ENCODE measurements at places on chromosomes 16 and 17.

DNA sequence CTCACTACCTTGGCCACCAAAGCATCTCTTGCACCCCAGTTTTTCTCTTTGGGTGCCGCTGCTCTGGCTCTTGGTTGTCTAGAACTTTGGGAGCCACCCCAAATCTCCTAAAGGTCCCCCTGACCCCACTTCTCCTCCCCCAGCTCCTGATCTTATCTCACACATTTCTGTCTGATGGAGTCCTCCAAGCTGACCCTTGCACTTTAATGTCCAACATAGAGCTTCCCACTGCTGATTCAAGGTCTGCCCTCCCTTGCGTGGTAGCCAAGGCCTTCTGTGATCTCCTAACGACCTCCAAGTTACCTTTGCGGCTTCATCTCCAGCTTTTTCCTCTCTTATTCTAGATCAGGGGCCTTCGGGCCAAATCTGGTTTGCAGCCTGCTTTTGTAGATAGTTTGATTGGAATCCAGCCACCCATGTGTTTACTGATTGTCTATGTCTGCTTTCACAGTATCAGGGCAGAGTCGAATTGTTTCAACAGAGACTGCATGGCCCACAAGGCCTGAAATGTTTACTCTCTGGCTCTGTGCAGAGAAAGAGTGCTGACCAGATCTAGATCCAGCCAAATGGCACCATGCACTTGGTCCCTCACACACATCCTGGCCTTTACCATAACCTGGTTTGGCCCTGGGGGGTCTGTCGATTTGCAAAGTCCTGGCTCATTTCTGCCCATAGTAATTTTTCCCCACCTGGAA, 168.6 kb downstream of the HAPSTR1 start:
- DNase-seq = no peak

GRCh38 chr16:84302111-84302954, 7.7 kb downstream of the WFDC1 start:
- no peak for DNase-seq

DNA sequence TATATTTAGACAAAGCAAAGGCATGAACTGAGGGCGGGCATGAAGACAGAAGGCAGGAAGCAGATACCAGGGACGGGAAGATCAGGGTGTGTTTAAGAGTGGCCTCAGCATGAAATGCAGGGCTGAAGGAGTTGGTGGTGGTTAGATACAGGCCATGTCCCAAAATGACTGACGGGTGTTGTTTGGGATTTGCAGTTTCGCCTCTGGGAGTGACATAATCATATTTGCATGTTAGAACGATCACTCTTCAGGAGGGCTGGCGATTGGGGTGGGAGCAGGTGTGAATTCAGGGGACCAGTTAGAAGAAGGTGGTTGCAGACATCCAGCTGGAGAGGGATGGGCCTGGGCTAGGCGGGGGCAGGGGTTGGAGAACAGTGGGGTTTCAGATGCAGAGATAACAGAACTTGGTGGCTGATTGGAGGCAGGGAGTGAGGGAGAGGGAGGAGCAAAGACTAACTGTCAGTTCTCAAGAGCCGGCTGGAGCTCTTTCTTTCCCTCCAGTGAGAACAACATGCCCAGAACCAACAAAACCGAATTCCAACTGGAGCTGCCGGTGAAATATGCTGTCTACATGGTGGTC, 27.2 kb upstream of the ITGAX start:
- DNase-seq = no peak

- no peak for DNase-seq
Observed at GRCh38 chr17:5840811-5841446, 229.2 kb upstream of the WSCD1 start.

GRCh38 chr17:78019976-78020716, 61.6 kb downstream of the TNRC6C start:
- no peak for DNase-seq

DNA sequence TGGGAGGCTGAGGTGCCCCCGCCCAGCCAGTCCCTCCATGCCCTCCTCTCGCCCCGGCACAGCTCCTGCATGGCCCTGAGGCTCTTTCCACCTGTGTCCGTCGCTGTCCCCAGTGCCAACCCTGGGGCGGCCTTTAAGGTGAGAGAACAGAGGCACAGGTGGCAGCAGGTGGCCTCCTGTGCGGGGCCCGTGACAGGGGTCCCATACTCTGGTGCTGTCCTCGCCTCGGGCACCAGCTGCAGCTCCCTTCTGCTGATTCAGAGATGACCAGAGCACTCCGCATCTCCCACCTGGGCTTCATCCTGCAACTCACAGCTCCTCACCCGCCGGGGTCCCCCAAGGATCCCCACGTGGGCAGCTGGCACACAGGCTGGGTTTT, 8.0 kb downstream of the PRSS27 start:
- no peak for DNase-seq

- DNase-seq = no peak
Observed at GRCh38 chr17:35235917-35236316, 7.0 kb upstream of the SLFN5 start.

- no peak for DNase-seq
Observed at GRCh38 chr17:42591411-42591810, 13.9 kb upstream of the PSMC3IP start.

DNA sequence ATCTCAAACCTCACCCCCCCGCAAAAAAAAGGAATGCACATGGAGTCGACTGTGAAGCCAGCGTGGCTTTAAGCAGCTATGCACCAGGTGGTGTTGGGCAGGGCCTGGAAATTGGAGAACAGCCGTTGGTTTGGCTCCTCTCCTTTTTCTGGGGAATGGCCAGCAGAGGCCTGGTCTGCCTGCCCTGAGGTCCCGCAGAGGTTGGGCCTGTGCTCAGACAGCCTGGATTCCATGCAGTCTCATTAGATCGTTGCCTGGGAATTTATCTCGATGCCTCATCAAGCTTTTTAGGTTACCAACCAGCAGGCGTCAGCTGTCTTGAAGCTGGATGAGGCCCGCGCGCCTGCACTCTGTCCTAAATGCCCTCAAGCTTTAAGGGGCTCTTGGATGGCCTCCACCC, 9.8 kb downstream of the SLC12A3 start:
- DNase-seq = no peak

DNA sequence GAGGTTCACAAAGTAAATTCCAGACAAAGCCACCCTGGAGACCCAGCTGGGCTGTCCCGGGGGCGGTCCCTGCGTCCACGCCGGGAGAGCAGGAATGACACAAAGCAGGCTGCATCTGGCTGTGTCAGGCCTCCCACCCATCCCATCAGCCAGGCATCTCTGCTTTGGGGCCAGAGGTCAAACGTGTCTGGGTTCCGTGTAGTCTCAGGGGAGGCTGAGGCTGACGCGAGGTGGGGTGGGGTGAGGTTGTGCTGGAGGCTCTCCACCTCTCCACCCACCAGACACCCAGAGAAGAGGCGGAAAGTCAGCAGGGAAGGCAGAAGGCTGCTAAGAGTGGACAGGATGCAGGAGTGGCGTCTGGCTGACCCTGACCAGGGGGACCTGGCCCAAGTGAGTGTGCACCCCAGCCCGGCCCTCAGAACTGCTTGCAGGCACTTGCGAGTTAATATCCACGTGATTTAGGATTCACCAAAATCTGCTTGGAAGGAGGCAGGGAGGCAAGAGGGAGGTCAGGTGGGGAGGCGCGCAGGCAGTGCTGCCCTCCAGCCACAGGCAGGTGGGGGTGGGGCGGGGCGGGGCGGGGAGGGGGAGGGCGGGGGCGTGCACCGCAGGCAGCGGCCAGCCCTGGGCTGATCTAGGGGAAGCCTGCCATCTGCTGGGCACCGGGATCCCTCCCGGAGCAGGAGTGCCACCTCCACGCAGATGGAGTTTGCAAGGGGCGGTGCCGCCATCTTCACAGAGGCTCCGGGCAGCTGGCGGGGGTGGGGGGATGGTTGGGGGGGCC, 44.3 kb downstream of the TBC1D16 start:
- peak; percentile 87 for DNase-seq

- DNase-seq = no peak
Observed at GRCh38 chr17:56779322-56779721, 54.4 kb downstream of the C17orf67 start.

DNA sequence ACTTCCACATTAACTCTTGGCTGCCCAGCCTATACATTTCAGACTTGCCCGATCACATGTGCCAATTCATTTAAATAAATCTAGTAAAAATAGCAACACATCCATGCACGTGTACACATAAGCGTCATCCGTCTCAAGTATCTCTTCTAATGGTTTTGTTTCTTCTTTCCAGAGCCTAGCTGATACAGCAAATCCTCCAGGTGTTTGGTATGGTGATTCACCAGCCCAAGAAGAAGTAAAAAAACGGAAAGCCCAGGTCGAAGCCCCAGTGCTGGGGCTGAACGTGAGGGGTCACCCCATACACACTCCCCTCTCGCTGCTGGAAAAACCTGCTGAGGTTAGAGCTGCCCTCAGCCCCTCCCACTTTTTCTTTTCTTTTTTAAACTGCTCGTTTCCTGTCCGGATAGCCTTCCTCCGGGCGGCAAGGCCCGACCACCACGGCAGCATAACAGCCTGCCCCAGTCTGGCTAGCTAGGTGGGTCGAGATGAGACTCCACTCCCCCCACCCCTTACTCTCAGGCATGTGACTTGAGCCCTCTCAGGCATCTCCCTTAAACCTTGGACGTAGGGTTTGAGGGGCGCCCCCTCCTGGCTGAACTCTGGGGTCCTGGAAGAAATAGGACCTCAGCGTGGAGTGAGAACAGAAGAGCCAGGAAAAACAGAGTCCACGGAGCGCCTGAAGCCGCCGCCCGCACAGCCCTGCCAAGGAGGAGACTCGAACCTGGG, 13.9 kb upstream of the OR1F1 start:
- DNase-seq = no peak

GRCh38 chr17:80742091-80742490, 197.5 kb downstream of the RPTOR start:
- no peak for DNase-seq
